ENCODE measurements at places on chromosomes 5 and 9.

DNA sequence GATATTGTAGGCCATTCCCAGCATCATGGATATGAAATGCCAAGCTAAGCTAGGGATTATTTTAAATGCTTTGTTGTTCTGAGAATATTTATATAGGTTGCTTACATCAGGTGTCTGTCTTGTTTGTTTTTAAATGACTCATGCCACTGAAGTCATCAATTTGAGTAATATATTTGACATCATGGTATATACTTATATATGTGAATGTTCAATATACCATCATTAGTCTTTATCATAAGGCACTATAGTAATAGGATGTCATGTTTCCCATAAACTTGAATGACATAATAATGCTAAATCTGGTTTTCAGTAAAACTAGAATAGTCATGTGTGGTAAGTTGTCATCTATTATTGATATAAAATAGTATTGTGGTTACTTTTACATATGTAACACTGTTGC lies 13.1 kb downstream of the C9orf85 start:
- DNase-seq: no peak

DNA sequence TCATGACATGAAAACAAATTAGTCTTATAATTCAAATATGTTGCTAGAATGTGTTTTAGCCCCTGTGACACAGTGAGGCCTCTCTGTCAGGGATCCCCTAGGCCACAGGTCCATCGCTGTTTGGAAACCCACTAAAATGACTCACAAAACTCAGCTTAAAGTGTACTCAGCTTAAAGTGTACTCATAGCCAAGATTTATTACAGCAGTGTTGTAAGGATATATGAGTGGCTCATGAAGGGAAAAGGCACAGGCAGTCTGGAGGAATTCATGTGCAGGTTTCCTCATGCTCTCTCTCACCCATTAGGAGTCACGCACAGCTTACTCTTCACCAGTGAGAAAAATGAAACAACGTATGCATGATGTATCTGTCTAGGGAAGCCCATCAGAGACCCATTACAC lies 24.4 kb upstream of the TGFBI start:
- DNase-seq: no peak

DNA sequence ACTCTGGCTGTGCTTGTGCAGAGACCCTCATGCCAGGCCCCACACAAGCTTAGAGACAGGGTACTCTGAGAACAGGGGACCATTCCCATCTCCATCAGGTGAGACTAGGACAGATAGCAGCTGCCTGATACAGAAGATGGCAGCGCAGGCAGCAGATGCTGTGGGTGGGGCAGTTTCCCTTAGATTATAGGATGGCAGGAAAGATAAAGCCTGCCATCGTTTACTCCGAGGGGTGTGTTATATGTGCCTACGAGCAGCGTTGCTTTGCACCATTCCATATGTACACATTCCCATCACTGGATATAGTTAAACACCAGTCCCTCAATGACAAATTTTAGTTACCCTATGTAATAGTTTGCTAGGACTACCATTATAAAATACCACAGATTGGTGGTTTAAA lies 135.2 kb downstream of the SMARCA2 start:
- DNase-seq: no peak

DNA sequence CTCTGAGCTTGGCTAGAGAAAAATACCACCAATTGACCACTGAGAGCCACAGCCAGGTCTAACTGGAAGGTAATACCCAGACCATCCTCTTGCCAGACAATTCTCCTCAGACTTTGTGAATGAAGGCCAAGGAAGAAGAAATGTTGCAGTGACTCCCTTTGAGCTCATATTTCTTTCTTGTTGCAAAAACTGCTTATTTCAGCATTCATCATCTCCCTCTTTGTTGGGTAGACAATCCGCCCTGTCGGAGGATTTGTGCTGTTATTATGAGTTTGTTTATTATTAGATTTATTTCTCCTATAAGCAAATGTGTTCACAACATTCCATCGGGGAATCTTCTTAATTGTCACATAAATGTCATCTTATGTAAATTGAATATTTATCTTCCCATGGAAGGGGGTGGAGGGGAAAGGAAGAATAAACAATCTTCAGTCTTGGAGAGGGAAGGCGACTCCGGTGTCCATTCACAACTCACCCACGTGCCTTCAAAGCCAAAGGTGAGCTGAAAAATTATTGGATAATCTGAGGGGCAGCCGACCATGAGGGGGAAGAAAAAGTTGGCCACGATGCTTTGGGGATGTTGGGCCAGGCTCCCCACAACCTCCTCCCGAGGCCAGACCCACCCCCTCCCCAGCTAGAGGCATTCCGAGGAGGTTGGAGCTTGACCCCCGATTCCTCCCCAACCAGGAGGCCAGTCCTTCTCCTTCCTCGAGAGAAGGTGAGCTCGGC lies 1.8 kb upstream of the JADE2 start:
- DNase-seq: no peak

DNA sequence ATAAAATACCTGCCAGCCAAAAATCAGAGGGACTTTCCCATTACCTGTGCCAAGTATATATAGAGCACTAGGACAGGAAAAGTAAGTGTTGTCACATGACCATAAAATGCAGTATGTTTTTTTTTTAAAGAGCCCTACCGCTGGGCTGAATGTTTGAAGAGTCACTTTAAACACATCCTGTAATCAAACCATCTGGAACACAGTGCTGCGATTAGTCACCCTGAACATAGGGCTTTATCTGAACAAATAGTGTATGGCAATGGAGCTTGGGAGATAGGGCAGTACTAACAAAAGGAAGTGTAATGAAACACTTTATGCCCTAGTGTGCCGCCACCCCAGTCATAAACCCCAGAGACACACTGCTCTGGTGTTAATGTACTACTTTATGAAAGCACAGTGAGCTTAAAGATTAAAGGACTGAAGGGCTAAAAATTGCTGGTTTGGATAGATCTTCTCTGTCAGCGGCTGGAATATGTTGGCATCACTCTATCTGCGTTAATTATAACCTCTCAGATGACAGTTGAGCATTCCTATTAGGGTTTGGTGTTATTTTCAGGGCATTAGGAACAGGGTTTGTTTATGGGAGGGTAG lies 90.4 kb downstream of the ZNF608 start:
- DNase-seq: no peak

DNA sequence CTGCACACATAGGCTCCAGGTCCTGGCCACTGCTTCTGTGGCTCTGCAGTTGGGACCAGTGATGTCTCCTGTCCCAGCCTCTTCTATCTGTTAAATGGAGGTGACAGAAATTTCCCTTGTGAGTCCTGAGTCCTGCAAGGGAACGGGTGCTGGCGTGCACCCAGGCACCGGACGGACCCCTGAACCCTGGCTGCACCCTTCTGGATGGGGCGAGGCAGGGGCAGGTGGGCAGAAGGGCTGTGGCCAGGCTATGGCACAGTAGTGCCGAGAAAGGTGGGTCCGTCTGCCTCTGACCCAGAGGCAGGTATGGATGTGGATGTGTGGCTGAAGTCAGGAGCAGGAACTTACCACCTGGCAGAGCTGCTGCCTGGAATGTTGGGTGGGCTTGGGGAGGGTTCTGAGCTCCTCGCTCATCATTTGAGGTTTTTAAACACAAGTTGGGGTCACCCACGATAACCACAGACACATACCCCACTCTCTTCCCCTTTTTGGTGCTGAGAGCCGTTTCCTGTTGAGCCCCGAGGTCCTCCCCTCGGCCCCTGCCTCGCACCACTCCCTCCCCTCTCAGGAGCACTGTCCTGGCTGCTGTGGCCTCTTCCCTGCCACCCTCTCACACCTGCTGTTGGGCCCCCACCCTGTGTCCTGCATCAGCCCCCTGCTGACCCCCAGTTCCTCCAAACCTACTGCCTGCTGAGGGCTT lies 82.0 kb downstream of the COL5A1 start:
- DNase-seq: no peak

DNA sequence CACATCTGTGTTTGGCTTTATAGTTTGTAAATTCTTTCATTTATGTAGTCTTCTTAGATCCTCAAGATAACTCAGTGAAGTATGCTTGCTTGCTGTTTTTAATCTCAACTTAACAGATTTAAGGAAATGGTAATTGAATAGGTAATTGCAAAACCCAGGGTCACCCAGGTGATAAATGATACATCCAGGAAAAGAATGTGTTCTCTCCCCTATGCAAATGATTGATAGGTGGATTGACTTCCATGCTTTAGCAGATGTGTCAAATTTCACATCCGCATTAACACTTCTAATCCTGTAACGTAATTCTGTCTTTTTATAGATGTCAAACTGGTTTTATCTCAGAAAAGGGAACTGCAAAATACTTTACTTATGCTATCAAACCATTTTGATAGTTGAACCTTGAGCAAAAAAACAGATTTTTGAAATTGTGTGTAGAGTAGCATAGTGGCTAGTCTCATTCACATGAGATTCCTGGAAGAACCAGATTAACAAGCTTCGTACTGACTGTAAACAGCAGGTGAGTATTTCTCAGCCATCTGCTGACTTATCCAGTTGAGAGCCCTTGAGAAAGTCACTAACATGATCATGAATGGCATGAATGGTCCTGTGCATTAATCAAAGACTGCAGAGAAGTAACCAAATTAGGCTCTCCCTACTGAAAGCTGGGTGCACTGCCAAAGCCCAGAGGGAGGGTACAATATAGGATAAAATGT lies 86.7 kb upstream of the PAM start:
- no peak for DNase-seq

- no peak for DNase-seq
Observed at GRCh38 chr5:116543501-116543900, 31.1 kb downstream of the SEMA6A start.

- no peak for DNase-seq
Observed at GRCh38 chr5:173645437-173645807, 29.0 kb upstream of the BOD1 start.

GRCh38 chr5:73994963-73995362 lies 369.0 kb downstream of the ARHGEF28 start:
- no peak for DNase-seq

- DNase-seq: no peak
Observed at GRCh38 chr5:55694152-55694830, 17.8 kb downstream of the SLC38A9 start.

DNA sequence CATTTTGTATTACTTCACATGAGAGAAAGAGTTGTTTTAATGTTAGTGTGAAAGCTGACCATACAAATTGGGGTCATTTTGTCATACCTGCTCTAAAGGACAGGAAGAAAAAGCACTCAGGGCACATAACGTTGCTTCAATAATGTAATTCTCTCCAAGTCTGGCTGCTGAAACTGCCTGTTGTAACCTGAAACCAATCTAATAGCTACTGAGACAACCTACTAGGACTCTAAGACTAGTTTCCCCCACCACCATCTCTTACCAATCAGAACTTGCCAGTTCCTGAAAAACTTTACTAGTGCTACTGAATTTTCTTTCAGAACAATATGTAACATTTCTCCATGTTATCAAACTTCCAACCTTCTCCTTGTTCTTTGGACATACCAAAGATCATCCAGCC lies 374.7 kb downstream of the PTPRD start:
- DNase-seq: no peak

Data from stimulated activated CD4-positive, alpha-beta T cell treated with anti-CD3 and anti-CD28 coated beads, Interleukin-1b, Interleukin-23, amount 100 ng/mL, for 1 hour (primary cell).